ENCODE measurements at places on chromosomes 1 and 21.

- no peak for DNase-seq
Observed at GRCh38 chr1:223872308-223872901, 26.7 kb upstream of the TP53BP2 start.

GRCh38 chr1:158951956-158952355 lies 20.6 kb downstream of the PYHIN1 start:
- no peak for DNase-seq

- no peak for DNase-seq
Observed at GRCh38 chr1:62045574-62045973, 149.1 kb upstream of the L1TD1 start.

DNA sequence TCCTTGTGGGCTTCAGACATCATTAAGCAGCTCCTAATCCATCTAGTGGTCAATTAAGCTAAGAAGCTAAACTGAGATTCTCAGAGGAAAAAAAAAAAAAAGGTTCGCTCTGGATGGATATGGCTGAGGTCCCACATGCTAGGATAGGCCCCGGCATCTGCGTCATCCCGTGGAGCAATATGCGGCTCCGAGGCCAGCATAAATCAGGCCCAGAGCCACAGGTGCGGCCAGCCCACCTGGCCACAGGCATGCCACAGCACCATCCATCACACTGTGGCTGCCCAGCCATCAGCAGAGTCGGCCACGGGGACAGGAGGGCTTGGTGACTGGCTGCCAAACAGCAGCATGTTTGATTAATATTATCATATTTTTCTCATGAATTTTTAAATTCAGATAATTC lies 106.9 kb upstream of the TIAM1 start:
- DNase-seq = no peak

GRCh38 chr1:39836595-39837110 lies 46.7 kb downstream of the TRIT1 start:
- no peak for DNase-seq

- DNase-seq = no peak
Observed at GRCh38 chr1:168000656-168001055, 63.8 kb upstream of the MPC2 start.

GRCh38 chr1:183688341-183689060 lies 35.4 kb upstream of the APOBEC4 start:
- no peak for DNase-seq

DNA sequence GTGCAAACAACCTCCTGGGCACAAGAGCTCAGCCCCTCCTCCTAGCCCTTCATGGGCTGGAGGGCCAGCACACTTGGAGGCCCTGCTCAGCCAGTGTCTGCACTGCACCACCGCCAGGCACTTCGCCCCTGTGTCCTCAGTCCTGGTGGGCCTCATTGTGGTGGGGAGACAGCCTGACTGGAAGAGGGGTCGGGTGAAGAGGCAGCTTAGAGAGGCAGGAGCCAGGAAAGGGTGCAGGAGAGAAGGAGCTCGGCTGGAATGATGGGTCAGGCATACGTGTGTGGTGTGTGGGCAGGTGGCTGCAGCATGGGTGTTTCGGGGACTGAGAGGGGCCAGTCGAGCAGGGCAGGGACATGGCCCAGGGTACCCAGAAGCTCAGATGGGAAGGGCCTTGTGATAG lies 4.1 kb downstream of the WNT3A start:
- no peak for DNase-seq

DNA sequence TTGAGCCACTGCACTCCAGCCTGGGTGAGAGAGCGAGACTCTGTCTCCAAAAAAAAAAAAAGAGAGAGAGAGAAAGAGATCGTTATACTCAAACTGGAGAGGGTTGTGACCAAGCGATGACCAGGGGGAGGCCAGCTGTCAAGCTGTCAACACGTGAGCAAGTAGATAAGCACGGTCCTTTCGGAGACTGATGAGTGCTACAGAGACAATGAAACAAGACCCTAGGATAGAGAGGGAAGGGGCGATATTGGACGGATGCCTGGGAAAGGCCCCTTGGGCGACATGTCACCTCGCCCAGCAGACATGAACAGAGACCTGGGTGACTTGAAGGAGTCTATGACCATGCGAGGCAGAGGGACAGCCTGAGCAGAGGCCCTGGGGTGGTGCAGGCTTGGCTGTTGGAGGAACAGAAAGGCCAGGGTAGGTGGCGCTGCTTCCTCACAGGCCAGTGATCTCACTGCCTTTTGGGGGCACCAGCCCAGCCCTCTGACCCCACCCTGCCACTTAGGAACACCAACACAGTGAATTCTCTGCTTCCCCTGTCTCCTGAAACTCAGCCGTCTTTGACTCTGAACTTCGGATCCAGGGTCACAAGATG lies 100.8 kb upstream of the IFFO2 start:
- no peak for DNase-seq

- no peak for DNase-seq
Observed at GRCh38 chr1:235468970-235469369, 35.3 kb downstream of the B3GALNT2 start.
